Stimulated activated CD8-positive, alpha-beta memory T cell treated with anti-CD3 and anti-CD28 coated beads, Interleukin-7, amount 100 ng/mL, for 4 hours (primary cell): ENCODE measurements at places on chromosomes 2 and 18.

DNA sequence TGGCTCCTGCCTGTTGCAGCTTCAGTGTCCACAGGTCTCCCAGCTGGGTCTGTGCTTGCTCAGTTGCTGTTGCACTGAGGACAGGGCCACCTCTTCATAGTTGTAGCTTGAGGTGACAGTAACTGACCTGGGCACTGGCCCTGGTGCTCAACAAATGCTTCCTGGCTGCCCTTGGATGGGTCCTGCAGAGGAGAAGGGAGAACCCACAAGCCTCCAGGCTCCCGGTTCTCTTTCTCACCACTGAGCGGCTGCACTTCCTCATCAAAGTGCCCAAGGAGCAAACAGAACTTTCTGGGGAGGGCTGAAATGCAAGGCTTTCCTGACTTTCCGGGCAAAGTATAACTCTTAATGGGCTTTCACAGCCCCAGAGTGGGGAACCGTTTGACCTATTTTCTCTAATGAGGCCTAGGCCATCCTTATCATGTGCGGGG lies 38.7 kb downstream of the LCT start:
- no peak for DNase-seq

- DNase-seq = no peak
These were observed 173.4 kb upstream of the TRIB2 start for GRCh38 chr2:12543076-12543977.

- DNase-seq = no peak
These were observed 220.3 kb downstream of the ATAD2B start for GRCh38 chr2:23706613-23707078.

GRCh38 chr2:20444101-20444992 lies 2.5 kb upstream of the RHOB start:
- no peak for DNase-seq

- DNase-seq = no peak
These were observed 33.0 kb downstream of the MAL start for GRCh38 chr2:95058466-95058988.

DNA sequence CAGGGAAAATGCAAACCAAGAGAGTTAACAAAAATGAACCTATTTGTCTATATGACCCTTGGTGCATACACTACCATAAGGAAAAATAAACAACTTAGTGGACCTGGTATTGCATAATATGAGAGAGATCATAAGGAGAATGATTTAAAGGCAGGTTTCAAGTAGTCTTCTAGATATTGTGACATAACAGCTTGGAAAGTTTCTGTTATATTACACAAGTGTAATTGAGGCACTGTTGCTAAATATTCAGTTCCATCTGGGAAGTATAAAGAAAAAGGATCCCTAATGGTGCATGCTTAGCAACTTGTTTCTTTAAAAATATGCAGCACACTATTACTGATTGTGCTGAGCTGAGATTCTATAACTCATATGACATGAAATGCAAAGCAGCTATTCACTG lies 252.2 kb upstream of the SPHKAP start:
- no peak for DNase-seq

DNA sequence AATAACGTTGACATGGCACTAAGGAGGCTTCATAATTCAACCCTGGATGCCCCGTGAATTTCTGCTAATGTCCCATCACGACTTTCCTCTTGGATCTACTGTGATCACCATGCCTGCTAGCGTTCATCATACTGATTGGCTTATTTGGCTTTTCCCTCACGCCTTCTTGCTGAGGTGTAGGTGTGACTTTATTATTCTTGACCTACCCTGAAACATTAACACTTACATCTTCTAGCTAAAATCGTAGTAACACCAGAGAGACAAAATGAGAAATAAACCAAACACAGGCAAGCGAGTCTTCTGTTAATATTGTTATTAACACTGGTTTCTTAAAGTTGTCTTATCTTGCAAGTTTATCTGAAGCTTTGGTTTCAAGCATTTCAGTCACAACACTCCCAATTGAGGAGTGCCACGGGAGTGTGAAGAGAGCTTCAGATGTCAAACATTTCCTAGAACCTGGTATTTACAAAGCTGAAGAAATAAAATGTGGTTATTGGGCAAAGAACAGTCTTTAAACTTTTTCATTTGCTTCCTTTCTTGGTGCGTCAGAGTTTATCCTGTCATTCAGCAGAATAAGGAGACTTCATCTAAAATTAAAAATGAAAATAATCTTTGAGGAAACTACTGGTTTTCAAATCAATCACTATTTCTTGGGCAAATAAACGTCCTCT lies 15.4 kb upstream of the STAT1 start:
- DNase-seq = no peak

DNA sequence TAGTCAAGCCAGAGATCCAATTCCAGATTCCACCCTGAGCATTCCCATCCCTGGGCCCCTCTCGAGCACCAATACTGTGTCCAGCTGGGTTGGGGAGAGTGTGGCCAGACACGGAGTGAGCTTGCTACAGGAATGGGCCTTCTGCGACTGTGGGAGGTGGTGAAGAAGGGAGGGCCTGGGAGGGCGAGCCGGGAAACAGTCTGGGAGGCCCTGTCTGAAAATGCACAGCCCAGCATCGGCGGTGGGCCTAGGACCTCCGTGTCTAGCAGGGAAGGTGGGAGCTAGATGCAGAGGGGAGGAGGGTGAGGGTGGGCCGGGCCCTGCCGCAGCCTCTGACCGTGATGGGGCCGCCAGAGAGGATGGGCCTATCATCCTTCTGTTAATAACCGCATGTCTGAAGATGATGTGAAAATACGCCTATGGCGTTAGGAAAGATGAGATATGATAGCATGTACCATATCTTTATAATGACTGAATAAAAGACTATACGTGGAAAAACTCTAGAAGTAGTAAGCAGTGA lies 1.9 kb upstream of the OTOS start:
- no peak for DNase-seq

DNA sequence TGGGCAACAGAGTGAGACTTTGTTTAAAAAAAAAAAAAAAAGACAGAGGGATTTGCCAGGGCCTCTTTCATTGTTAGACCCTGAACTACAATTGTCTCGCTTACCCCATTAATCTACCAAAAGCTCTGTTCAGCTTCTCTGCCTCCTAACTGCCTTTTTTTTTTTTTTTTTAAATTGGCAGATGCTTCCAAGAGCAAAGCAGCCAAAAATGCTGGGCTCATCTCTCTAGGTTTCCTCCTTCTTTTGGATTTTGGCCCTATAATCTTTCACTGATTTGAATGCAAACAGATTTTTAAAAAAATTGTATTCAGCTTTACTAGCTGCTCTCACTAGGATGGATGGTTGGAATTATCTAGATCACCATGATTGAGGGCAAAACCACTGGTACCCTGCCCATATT lies 33.2 kb upstream of the RAPGEF4 start:
- no peak for DNase-seq

DNA sequence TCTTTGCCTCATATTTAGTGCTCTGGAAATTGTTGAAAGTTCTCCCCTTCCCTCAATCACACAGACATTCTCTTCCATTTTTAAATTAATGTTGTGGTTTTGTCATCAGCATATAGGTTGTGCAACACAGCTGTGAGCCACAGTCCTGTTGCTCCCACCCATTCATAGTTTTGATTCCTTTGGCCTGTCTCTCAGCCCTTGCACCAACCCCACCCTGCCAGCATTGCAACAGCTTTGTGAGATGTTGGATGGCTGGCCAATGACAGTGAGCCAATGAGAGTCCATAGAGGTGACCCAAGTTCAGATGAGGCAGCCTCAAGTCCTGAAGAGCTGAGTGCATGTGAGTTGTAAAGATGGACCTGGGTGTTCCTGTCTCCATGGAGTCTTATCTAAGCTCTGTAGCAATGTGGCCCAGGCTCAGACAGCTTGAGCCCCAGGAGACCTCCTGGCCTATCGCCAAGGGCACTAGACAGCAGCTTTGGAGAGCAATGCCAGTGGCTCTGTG lies 775.5 kb downstream of the RNF144A start:
- DNase-seq = no peak

DNA sequence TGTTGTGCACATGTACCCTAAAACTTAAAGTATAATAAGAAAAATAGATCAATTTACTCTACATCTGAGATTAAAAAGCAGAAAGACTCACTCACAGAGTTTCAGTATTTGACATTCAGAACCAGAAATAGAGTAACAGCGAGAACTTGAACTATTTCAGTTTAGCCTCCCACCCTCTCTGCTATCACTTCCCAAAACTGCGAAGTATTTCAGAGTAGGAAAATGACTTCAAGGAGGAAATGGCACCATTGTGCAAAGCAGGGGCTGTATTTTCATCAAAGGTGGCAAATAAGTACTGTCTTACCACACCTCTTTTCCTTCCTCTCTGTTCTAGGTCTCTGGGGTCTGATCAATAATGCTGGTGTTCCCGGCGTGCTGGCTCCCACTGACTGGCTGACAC lies 13.6 kb downstream of the DHRS9 start:
- DNase-seq = no peak

GRCh38 chr2:24365826-24366225 lies 5.5 kb upstream of the ITSN2 start:
- DNase-seq = no peak

GRCh38 chr2:183242937-183243336 lies 118.7 kb downstream of the NUP35 start:
- DNase-seq = no peak

DNA sequence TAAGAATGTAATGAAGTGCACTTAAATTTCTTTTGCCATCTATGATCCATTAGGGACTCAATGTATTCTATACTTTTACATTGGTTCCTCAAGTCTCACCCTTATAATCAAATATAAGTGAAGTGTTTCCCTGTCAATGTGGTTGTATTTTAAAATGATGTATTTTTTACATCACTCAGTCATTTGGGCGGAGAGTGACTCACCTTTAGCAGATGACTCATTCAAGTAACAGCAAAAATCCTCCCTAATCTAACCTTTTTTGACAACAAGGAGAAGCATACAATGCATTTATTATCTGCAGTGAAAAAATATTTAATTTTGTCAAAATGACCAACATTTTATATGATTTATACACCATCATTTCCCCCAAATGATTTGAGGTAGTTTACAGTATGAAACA lies 94.4 kb downstream of the FANCL start:
- DNase-seq = no peak

DNA sequence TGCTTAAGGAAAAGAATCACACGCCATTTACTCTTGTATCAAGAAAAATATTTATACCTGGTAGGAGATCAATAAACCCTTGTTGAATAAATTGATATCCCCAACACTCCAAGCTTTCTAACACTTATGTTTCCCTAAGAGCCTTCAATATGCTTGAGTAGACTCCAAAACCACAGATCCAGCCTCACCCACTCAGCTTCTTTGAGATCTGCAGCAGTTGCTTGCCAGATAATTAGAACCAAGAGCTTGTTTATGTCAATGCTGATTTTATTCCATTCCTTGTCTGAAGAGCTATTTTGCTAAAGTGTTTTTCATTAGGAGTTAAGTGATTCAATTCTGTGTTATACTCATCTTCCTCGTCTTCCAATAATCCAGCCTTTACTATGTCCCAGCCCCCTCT lies 26.3 kb upstream of the CRIM1 start:
- no peak for DNase-seq

- no peak for DNase-seq
These were observed 46.8 kb downstream of the TNS1 start for GRCh38 chr2:217955881-217956493.

GRCh38 chr18:22822841-22823508 lies 110.2 kb upstream of the RBBP8 start:
- no peak for DNase-seq

- DNase-seq = no peak
These were observed 122.9 kb downstream of the COPS8 start for GRCh38 chr2:237208373-237209260.

- no peak for DNase-seq
These were observed 42.5 kb upstream of the PPP1CB start for GRCh38 chr2:28709101-28709500.

DNA sequence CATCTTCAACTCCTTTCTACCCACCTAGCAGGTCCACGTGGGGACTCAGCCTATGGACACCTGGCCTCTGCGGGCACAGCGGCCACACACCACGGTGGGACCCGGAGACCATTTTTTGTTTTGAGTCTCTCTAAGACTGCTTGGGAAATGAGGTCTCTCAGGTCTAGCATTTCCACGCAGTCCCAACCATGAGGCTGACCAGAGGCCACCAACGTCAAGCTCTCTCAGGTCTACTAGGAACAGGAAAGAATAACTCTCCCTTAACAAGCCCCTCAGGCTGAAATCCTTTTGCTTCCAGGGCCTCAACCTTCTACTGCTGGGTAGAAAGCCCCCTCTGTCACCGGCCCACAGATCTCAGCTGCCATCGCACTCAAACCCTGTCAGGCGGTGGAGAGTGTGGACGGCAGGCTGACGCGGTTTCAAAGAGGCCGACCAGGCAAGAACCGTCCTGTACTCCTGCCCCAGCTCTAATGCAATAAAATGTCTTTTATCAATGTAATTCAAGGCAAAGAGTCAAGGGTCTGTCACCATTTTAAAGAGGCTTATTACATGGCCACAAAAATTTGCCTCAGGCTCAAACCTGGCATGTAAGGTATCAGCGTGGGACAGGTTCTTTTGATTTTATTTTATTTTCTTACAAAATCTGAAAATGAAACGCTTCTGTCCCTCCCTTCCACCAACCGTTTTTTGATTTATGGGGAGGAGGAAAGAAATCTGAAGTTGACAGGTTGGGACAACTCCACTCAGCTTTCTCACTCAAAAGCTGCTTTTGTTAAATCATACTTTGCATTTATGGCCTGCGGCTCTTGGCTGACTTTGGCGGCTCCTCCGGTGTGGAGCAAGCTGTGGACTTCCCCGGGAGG lies 74.0 kb downstream of the BCL11A start:
- DNase-seq = no peak

DNA sequence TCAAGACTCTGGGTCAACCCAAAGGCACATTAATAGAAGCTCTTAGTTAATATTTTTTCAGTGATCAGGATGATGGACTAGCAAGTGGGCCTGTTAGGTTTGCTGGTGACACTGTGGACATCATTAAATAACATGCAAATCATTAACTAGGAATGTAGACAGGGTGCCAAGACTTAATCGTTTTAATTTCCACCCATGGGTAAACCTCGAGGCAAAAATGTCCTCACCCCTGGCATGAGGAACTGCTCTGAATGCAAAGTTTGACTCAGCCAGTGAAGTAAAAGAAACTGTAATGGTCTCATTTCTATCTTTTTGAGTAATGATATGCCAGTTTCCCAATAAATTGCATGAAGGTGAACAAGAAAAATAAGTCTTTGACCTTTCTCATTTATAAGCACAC lies 152.6 kb upstream of the MEX3C start:
- DNase-seq = no peak

DNA sequence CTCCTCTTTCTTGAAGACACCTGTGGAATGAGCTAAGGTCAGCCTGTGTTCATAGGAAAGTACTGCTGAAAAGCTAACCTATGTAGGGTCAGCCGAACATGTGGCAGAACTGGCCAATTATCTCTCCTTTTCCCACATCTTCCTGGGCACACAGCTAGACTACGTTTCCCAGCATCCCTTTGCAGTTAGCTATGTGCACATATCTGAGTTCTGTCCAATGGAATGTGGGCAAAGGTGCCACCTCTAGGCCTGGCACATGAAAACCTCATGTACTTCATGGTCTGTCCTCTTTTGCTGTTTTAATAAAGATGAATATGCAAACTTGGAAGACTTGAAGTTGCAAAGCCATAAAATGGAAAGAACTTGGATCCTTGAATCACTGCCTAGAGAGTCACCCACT lies 352.6 kb downstream of the TNS1 start:
- DNase-seq = no peak
